ENCODE measurements at places on chromosomes 6 and 20.

GRCh38 chr6:29789176-29789575, 38.4 kb upstream of the HLA-G start:
- no peak for DNase-seq

GRCh38 chr6:106666282-106667021, 37.1 kb downstream of the QRSL1 start:
- DNase-seq, result no peak

GRCh38 chr6:47145212-47145611, 103.1 kb upstream of the ADGRF1 start:
- no peak for DNase-seq

GRCh38 chr6:8082954-8083858, 19.0 kb upstream of the BLOC1S5 start:
- DNase-seq, result no peak
